ENCODE measurements at places on chromosomes 11 and 22. TPM values are rescaled to one million over a fixed set of nuclear protein-coding genes. Genes with fewer than 3 reads are reported as not detected.

RAG2 gene
- total RNA-seq = not detected

SAA4 gene
- 2.9 TPM for total RNA-seq

DNA sequence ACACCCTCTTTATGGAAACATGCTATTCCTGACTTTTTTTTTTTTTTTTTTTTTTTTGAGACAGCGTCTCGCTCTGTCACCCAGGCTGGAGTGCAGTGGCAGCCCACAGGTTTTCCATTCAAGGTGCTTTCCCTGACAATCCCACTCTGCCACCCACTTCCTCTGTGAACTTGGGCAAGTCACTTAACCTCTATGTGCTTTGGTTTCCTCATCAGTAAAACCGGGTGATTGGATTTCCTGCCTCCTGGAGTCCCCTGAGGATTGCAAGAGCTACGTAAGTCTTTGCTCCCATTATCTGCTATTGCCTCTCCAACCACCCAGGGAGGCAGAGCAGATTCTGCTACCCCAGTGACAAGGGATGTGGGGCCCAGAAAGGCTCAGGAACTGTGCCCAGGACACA lies 54.1 kb downstream of the CELSR1 start:
- no peak overlapping the region for H3K27ac ChIP-seq
- DNase-seq = no peak
- H3K4me1 ChIP-seq = no peaks in the 10 kb centered on the region
- no peaks in the 10 kb centered on the region for H3K36me3 ChIP-seq
- peaks cover 9% of the 10 kb centered on the region for H3K27me3 ChIP-seq
- H3K4me3 ChIP-seq = no peak overlapping the region

- no peaks in the 10 kb centered on the region for H3K4me1 ChIP-seq
- DNase-seq = no peak
- no peak overlapping the region for H3K27ac ChIP-seq
- no peaks in the 10 kb centered on the region for H3K27me3 ChIP-seq
These were observed 635 bp downstream of the PRR5 start for GRCh38 chr22:44702479-44703198.

DNA sequence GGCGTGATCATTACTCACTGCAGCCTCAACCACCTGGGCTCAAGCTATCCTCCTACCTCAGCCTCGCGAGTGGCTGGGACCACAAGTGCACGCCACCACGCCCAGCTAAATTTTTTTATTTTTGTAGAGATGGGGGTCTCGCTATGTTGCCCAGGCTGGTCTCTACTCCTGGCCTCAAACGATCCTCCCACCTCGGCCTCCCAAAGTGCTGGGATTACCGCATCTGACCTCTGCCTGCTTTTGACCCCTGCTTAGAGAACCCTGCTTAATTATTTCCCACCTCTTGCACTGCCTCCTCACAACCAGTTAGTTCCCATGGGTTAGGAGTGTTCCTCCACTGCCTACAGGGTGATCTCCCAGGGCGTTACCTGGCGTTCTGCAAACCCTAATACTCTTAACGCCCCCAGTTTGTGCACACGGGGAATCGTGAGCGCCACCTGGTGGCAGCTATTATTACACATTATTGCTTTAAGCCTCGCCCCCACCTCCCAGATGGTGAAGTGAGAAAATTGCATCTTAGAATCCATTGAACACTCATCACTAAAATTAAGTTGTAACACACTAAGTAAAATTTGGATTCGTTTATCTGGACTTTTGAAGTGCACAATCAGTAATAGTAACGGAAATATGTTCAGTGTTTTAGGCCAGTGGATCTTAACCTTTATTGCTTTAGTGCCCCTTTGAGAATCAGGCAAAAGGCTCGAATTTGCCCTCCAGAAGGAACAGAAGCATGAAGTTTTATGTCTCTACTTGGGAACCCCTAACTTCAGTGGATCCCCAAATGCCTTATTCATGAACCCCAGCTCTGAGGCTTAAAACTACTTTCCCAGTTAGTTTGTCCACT lies 61.4 kb upstream of the ASPHD2 start:
- H3K4me3 ChIP-seq = no peak overlapping the region
- no peak for DNase-seq
- H3K4me1 ChIP-seq = no peaks in the 10 kb centered on the region
- no peaks in the 10 kb centered on the region for H3K36me3 ChIP-seq
- H3K27me3 ChIP-seq = peaks cover 4% of the 10 kb centered on the region
- no peak overlapping the region for H3K27ac ChIP-seq

DNA sequence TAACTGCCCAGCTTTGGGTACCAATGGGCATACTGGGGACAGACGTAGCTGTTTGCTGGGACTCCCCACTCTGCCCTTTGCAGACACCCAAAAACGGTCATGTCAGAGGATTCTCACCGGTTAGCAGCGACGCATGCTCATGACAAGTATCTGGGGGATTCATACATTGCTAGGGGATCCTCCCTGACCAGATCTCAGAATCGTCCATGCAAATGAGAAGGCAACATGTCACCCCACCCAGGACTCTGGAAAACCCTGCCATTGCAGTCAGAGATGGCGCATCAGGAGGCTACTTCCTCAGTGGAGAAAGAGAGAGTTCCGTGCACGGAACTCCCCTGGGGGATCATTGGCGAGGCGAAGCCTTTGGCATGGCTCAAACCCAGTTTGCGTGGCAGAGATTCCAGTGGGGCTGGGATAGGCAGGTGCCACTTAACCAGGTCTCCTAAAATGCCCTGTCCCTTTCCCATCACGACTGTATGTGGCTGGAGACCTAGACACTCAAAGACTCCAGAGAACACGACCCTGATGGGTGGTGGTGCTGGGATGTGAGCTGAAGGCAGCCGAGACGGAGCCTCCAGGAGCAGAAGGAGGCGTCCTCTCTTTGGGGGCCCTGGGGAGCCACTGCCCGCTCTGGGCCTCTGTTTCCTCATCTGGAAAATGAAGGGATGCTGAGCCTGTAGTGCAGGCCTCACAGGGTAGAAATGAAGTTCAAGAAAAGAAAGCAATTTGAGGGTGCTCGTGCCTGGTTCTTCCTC lies 4.9 kb downstream of the RGL4 start:
- no peak overlapping the region for H3K4me3 ChIP-seq
- H3K27me3 ChIP-seq = no peaks in the 10 kb centered on the region
- no peak overlapping the region for H3K27ac ChIP-seq
- peaks cover 44% of the 10 kb centered on the region for H3K36me3 ChIP-seq
- H3K4me1 ChIP-seq = no peaks in the 10 kb centered on the region

DNA sequence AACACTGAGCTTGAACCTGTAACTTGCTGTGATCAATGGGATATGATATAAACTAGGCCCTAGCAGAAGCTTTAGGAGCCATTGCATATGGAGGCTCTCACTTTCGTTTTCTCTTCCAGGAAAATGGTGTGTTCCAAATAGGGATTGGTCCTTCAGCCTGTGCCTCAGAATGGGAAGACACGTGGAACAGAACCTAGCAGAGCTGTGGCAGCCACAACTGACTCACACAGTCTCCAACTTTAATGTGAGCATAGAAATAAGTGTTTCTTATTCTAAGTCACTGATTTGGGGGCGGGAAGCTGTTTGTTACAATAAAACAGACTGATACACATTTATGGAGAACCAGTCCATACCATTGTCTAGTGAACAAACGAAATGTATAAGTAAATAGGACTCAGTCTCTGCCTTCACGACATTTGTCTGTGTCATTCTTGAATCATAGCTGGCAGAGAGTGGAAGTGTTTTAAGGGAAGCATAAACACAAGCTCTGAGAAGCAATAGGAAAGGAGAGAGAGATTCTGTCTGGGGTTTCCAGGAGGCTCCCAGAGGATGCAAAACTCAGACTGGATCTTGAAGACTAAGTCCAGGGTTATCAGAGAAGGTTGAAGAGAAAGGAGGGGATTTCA lies 97.3 kb downstream of the GALNT18 start:
- DNase-seq = no peak
- H3K27me3 ChIP-seq = no peaks in the 10 kb centered on the region
- H3K4me3 ChIP-seq = no peak overlapping the region
- no peak overlapping the region for H3K27ac ChIP-seq
- peaks cover 24% of the 10 kb centered on the region for H3K4me1 ChIP-seq

Data from psoas muscle (tissue), 8 donors.